ENCODE measurements at places on chromosomes 3 and 15.
A peak's percentile ranks its signal among the peaks of the same experiment; 100 is the strongest.

GRCh38 chr3:55882006-55882405 lies 394.9 kb upstream of the WNT5A start:
- no peak for DNase-seq

- DNase-seq: no peak
Observed at GRCh38 chr3:177835917-177836316, 638.6 kb upstream of the TBL1XR1 start.

DNA sequence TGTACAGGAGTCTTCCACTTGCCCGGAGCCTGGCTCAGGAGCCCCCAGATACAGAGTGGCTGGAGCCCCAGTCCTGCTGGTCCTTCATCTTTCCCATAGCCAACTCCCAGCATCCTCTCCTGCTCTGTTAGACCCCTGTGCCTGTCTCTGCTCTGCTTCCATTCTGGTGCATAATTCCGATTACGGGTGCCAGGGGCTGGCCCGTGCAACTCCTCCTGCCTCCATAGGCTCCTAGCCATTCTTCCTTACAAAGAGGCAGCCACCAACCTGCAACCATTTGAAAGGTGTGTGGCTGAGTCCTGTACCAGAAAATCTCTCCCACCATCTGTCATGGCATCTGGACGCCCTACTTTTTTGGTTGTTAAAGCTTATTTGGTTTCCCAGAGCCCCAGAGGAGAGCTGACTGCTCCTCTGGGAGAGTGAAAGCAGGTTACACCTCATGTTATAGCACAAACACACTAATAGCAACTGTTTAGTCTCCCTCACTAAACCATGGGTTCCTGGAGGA lies 5.2 kb upstream of the RAD18 start:
- DNase-seq: no peak

DNA sequence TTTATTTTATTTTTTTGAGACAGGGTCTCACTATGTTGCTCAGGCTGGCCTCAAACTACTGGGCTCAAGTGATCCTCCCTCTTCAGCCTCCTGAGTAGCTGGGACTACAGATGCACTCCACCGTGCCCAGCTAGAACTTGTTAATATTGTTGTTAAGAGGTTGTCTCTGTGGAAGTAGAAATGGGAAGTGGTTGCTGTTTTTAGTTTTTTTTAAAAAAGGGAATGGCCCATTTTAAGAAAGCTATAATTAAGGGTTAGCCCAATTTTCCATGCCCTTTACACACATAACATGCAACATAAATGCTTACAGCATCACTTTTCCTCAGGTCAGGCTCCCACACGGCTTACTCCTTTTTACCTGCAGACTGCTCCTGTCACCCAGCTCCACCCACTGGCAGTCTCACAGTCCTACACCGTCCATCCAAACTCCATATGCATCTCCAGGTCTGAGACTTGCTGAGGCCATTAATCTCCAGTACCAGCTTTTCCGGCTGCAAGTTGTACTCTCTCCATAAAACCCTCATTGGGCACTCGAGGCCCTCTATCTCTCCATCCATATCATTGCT lies 19.8 kb downstream of the MORC1 start:
- no peak for DNase-seq

DNA sequence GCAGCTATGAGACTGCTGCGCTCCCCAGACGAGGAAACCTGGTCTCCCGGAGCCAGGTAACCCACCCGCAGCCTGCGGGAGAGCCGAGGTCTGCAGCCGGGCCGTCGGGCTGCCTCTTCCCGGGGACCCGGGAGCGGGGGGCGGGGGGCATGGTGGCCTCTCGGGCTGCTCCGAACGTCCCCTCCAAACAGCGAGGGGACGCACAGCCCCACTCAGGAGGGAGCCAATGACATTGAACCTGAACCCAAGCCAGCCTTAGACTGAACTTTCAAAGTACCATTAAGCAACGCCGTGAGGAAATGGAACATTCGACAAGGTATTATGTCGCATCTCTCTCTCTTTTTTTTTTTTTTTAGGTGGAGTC lies 29.8 kb upstream of the ALDH1A3 start:
- DNase-seq: no peak

GRCh38 chr3:25911525-25912295 lies 121.8 kb downstream of the OXSM start:
- DNase-seq: no peak

GRCh38 chr3:192169332-192169915 lies 557.9 kb downstream of the FGF12 start:
- no peak for DNase-seq

DNA sequence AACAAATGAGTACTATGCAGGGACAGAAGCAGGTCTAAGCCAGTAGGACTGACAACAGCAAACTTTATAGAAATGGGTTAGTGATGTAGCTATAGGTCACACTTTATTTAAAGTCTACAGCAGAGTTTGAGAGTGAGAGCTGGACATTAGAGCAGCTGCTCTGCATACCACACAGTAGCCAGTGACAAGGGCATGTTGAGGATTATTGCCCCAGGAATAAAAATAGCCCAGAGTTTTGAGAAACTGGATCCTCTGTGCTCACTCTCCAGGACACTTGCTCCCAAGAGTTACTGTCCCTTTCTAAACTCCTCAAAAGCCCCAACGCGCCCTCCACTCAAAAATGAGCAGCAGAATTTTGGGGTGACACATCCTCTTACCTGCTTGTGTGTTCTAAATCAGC lies 21.1 kb downstream of the LRTM1 start:
- DNase-seq: no peak

DNA sequence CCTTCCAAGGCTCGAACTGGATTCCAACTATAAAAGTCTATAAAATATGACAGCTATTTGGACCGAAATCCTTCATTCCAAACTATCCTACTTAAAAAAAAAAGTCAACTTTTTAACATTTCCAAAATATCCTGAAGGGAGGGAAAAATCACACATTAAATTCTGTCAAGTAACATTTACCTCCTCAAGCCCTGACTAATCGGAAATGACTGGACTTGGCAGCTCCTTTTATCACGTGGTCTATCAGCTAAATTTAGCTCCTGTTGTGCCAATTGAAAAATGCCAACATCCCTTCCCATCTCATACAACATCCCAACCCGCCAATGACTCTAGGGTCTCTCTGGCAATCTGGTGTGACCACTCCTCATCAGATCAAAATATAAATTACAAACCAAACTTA lies 297.9 kb downstream of the FHIT start:
- peak; percentile 33 for DNase-seq

DNA sequence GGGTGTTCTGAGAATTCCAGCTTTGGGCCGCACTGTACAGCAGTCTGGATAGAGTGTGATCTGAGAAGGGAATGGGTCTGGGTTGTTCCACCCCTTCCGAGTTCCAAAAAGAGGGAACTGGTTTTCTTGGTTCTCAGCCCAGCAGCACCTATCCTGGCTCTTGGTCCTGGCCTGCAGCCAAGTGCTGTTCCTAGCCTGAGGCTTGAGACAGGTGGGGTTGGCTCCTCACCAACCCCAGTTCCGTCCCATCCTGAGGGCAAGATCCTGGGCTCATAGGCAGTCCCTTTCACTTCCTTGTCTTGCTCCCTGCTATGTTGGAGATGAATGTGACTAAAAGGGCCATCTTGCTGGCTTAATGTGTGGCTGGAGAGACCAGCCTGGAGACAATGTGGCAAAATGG lies 15.2 kb downstream of the IVD start:
- no peak for DNase-seq

- no peak for DNase-seq
Observed at GRCh38 chr3:40631341-40631995, 106.7 kb downstream of the ZNF621 start.

GRCh38 chr3:115475178-115476041 lies 147.9 kb upstream of the GAP43 start:
- DNase-seq: no peak

DNA sequence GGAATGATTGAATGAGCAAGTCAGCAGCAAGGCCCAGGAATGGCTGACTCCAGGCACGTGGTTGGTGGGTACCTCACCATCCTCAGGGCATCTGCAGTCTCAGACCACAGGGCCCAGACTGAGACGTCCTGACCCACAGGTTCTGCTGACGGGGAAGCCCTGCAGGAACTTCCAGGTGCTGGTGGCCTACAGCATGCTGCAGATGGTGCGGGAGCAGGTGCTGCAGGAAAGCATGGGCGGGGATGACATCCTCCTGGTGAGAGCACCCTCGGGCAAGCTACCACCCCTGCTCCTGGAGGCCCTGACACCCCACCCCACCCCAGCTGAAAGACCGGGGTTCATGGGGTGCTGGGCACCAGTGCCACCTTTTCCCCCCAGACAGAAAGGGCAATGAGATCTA lies 14.1 kb downstream of the TBC1D21 start:
- DNase-seq: no peak

DNA sequence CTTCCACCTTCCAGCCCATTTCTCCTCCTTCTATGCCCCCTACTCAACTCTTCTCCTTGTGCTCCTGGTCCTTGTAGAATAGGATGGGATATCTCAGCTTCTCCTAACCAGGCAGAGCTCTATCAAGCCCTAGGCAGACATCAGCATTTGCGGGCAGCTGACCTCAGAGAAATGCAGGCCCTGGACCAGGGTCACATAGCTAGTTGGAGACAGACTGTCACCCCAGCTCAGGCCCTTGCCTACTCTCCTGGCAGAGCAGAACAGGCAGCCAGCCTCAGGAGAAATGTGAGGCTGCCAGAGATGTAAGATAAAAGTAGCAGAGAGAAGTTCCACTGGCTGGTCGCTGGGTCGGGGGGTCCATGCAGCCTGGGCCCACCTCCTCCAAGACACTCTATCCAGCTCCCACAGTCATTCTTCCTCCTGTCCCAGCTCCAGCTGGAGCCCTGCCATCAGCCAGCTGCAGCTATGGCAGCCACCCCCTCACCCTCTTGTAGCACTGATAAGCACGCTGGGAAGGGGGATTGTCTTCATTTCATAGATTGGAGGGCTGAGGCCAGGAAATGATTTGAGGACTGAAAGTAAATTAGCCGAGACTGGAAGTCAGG lies 4.0 kb downstream of the CYP8B1 start:
- no peak for DNase-seq

DNA sequence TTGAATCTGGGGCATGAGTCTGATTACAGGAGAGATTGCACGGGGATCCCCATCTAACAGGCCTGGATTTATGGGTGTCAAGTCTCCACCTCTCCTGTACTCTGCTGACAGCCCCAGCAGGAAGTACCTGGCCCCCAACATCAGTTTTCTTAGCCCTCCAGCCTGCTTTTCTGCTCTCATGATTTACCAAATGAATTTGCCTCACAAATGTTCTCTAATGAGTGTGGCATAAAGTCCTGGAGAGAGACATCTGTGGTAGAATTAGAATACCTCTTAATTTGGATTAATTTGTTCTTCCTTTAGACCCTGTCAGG lies 60.1 kb downstream of the FNDC3B start:
- DNase-seq: no peak

DNA sequence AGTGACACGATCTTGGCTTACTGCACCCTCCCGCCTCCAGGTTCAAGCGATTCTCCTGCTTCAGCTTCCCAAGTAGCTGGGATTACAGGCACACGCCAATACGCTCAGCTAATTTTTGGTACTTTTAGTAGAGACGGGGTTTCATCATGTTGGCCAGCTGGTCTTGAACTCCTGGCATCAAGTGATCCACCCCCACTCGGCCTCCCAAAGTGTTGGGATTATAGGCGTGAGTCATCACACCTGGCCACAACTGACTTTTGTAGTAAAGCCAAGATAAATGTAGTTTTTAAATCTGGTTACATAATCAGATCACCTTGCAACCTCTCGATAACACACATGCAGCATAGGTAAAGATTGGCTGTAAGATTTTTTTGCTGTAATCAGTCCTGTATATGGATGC lies 657.5 kb upstream of the DPPA4 start:
- no peak for DNase-seq

DNA sequence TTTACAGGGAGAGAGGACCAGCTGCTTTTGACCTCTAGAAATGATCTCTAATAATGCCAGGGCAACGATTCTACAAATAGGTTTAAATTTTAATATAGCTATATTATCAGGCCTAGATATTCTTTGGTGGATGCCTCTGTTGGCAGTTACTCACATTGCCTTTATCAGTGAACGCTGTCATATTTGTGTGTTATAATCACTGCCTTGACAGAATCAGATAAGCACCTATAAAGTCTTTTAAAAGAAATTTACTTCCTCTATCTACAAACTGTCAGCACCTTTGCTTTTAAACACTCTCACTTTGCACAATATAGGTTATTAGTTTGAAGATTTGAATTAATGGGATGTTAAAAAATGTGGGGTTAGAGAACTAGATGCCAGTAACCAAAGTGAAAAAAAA lies 324.1 kb downstream of the ZIC1 start:
- DNase-seq: no peak

DNA sequence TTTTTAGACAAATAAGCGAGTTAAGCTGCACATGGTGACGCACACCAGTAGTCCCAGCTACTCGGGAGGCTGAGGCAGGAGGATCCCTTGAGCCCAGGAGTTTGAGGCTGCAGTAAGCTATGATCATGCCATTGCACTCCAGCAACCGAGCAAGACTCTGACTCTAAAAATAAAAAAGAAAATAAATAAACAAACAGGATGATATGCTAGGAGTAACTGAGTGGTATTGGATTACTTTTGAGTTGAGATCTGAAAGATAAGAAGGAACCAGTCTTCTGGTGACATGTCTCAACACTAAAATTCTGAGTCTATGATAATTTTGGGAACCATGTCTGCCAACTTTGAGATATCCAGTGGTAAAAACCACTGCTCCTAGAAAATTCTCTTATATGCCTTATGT lies 109.1 kb upstream of the SKOR1 start:
- DNase-seq: no peak

DNA sequence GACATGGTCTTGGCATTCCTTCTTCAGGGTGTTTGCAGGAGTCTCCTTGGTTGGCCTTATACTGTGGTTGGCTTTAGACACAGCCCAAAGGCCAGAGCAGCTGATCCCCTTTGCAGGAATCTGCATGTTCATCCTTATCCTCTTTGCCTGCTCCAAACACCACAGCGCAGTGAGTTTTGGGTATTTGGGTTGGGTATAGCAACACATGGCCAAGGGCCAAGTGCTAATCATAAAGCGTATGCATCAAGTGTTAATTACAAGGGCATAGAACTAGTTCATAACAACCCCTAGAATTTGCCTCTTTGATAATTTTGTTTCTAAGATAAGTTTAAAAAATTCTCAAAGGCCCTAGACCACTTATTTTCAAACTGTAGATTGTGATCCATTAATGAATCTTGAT lies 11.8 kb downstream of the SLC28A2 start:
- no peak for DNase-seq

- no peak for DNase-seq
Observed at GRCh38 chr15:35680951-35681350, 135.0 kb upstream of the DPH6 start.

GRCh38 chr3:36678216-36679013 lies 85.9 kb downstream of the DCLK3 start:
- DNase-seq: no peak
